Gastrocnemius medialis (tissue), 4 donors: ENCODE measurements at places on chromosomes 11 and 22. TPM values are rescaled to one million over a fixed set of nuclear protein-coding genes. Genes with fewer than 3 reads are reported as not detected.

Gene TSPAN32
- total RNA-seq: not detected

Gene OR51L1
- not detected for total RNA-seq

Gene PAMR1
- total RNA-seq: 0.49 TPM

Gene FGF19
- total RNA-seq: not detected
